ENCODE measurements at places on chromosomes 12 and 14.

GRCh38 chr12:22880331-22880730 is 255.4 kb downstream of the ETNK1 start:
- DNase-seq = no peak

GRCh38 chr12:83932011-83932410 is 980.6 kb downstream of the SLC6A15 start:
- DNase-seq = no peak

DNA sequence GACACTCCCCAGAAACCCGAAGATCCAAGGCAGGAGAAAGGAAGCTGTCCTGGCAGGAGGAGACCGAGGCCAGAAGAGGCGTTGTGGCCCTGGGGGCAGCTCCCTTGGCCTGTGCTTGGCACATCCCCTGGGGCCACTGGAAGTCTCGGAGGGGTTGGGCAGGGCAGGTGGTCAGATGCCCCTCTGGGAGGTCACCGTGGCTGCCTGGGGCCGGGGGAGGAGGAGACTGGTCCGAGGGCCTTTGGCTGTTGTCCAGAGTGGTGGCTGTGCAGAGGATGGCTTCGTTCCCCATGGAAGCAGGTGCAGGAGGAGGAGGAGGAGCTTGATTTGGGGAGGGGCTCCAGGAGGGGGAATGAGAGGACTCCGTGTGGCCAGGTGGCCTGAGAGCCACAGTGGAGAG is 3.3 kb upstream of the NUDT14 start:
- DNase-seq = no peak

DNA sequence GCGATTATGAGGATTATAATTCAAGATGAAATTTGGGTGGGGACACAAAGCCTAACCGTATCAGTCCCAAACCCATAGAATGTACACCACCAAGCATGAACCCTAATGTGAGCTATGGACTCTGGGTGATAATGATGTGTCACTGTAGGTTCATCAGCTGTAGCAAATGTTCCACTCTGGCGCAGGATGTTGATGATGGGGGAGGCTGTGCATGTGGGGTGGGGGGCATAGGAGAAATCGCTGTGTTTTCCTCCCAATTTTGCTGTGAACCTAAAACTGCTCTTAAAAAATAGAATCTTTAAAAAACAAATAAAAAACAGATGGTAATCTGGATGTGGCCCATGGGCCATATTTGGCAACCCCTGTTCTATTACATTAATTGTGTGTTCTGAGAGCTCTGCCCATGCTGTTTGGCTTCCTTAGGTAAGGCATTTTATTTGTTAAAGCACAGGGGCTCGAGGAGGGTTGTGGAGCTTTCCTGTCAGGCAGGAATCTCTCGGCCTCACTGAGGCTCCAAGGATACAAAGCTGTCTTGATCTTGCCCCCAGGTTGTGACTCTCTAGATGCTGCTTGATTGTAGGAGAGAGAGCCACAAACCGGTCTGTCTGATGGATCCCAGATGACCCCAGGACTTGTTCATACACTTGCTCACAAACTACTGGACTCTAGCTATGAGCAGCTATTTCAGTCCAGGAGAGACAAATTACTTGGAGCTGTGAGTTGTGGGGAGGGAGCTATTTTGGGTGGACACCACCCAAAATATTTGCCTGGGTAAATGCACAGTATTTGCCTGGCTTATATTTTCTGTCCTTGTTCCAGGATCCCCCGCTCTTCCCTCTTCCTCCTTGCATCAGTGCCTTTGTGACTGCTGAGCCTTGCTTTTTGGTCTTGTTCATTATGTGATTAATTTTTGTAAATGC is 340.2 kb downstream of the MED13L start:
- DNase-seq = no peak

- DNase-seq = no peak
Observed at GRCh38 chr12:26473291-26473690, 277.9 kb downstream of the SSPN start.

DNA sequence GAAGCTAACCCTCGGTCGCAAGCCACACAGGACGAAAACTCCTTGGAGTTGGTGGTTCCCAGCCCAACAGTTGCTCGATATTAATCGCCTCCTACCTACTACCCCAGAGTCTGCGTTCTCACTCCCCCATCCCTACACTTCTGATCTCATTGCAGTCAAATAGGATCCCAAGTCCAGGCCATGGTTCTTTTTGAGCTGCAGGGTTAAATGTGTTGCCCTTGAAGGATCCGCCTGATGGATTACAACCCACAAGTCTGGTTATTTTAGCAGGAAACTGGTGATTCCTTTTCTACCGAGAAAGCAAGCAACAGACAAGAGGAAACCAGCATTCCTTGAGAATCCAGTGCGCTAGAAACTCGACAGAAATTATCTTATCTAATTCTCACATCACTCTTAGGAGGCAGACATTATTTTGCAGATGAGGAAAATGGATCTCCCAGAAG is 785 bp upstream of the NIN start:
- no peak for DNase-seq

- DNase-seq = no peak
Observed at GRCh38 chr12:116354950-116355783, 77.7 kb upstream of the MED13L start.

DNA sequence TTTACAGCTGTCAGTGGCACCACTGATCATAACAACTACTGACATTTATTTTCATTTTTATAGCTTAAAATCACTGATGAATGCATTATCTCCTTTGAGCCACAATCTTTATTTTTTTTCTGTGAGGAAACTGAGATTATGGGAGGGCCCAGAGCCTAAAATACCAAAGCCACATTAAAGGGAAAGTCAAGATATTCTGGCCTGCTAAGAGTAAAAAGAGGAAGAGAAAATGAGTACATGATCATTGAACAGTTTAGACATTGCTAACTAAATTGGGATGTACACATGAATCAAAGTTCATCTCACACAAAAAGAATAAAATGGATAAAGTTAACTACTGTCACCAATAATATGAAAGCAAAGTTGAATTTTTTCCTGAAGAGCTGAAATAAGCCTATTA is 170.5 kb upstream of the GARIN2 start:
- DNase-seq = no peak

GRCh38 chr12:32265951-32266350 is 133.4 kb upstream of the FGD4 start:
- no peak for DNase-seq

GRCh38 chr14:21093018-21093417 is 5.4 kb downstream of the ZNF219 start:
- DNase-seq = no peak
